ENCODE measurements at places on chromosomes 12 and 14.

DNA sequence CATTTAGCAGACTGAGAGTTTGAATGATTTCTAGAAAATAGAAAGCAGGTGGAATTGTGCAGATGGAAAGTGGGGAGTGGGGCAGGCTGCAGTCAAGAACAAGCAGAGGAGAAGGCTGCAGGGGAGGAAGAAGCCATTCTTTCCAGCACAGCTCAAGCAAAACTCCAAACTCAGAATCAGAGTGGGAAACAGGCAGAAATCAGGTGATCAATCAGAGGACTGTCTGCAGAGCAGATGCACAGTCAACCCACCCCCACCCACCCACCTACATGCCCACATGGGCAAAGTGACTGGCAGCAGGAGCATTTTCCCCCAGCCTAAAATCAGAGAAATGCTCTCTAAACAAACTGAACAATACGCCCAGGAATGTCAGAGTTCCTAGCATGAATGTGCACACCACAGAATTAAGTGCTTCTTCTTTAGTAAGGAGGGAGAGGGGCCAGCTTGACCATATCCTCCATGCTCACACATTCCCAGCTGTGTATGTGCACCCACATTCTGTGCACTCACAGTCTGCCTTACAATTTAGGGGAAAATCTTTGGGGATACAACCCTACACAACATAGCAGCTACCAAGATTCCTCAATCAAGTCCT lies 194.1 kb upstream of the PLEKHA5 start:
- DNase-seq = no peak

- DNase-seq = no peak
Observed at GRCh38 chr12:99157946-99158345, 489.6 kb upstream of the GARIN6 start.

GRCh38 chr12:98465950-98466602 lies 49.3 kb upstream of the TMPO start:
- DNase-seq = no peak

DNA sequence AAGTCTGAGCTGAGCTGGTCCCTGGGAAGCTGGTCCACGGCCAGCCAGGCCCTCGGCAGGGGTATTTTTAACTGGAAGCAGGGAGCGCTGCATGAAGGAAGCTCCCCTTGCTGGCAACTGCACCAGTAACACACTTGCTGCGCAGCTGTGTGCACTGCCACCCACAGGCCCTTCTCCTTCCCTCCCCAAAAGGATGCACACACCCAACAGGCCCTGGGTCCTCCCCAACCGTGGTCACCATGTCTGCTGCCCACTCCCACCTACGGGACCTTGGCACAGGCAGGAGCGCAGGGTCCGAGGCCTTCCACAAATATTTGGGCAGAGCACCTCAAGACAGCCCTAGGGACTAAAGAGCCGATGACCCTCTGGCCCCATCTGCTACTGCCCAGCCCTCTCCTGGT lies 157.0 kb upstream of the PRMT8 start:
- DNase-seq = no peak

GRCh38 chr14:80959496-80959895 lies 4.1 kb downstream of the TSHR start:
- peak; percentile 66 for DNase-seq

- no peak for DNase-seq
Observed at GRCh38 chr12:132245521-132246101, 83.8 kb downstream of the GALNT9 start.

DNA sequence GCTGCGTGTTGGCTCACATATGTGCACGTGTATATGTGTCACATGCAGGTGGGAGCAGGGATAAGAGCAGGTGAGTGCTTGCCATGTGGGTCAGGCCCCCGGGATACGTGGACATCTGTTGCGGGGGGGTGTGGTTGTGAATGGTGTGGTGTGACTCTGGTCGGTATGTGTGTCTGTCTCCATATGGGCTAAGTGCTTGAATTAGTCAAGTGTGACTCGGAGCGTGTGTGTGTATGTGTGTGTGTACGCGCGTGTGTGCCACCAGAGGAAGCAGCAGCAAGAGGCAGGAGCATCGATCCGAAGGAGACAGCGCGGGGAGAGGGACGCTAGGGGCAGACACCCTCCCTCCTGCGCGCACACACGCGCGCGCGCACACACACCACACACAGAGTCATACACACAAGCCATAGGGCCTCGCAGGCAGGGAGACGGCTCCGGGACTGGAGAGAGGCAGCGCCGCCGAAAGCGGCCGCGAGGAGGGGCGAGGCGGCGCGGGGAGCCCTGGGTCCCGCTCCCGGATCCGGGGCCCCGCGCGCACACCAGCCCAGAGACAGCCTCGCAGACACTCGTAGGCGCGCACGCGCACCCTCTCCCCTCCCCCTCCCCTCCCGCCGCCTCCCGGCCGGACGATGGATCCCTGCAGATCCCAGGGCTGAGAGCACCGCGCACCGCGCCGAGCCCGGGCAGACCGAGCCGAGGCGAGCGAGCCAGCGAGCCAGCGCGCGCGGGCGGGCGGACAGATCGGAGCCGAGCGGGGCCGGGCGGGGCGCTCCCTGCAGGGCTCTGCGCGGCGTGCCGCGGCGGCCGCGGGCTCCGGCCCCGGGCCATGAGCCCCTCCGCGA lies at the start of gene ASIC1:
ASIC1 (plus strand) TSS at position 597 of the 842 bp plus-strand sequence. CDS start 1,171 bp downstream, outside the sequence.
- no peak for DNase-seq

DNA sequence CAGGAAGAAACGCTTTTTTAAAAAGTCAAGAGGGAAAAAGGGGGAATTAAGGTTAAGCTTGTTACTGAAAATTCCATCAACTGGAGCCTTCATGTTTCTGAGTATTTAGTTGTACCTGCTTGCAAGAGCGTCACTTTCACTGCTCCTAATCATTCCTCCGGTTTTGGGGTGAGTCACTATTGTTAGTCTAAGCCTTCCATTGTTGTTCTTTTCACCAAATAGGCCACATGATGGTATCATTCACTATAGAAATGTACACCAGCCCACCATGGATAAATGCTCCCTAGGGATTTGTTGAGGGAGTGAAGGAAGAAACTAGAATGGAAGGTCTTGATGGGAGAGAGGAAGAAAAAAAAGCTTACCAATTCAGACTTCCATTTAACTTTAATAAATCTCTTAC lies 3.0 kb downstream of the IL22 start:
- no peak for DNase-seq

GRCh38 chr14:104888489-104889374 lies 23.7 kb downstream of the CEP170B start:
- DNase-seq = no peak

GRCh38 chr12:68422956-68423574 lies 90.9 kb upstream of the MDM1 start:
- no peak for DNase-seq

DNA sequence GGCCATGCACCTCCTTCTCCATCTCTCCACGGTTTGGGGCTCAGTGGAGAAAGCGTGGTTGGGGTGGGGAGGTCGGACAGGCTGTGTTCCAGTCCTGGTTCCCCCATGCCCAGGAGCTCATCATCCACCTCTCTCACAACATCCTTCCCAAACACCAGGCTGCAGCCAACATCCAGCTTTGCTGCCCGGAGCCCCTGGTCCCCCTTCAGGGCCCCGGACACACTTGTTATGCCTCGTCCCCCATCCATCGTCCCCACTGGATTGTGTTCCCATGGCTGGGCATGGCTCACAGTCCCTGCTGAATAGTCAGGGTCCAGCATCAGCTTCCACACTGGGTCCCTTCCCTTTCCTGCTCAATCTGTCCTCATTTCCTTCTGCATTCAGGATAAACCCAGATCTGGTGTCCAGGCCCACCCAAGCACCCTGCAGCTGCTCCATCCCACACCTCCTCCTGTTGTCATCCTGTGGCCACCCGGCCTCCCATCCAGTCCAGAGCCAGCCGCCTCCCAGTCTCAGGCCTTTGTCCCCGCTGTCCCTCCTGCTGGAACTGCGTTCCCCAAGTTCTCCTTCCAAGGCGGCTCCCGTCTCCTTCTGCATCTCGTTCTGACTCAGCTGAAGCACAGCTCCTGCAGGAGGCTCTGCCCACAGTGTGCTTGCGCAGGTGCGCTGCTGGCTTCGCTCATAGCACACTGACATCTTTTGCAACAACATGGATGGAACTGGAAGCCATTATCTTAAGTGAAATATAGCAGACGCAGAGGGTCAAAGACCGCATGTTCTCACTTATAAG lies 211.4 kb upstream of the RTL1 start:
- no peak for DNase-seq

GRCh38 chr14:55588259-55588699 lies 8.3 kb downstream of the KTN1 start:
- DNase-seq = no peak

- DNase-seq = no peak
Observed at GRCh38 chr12:10372559-10372958, 17.3 kb downstream of the KLRK1 start.

DNA sequence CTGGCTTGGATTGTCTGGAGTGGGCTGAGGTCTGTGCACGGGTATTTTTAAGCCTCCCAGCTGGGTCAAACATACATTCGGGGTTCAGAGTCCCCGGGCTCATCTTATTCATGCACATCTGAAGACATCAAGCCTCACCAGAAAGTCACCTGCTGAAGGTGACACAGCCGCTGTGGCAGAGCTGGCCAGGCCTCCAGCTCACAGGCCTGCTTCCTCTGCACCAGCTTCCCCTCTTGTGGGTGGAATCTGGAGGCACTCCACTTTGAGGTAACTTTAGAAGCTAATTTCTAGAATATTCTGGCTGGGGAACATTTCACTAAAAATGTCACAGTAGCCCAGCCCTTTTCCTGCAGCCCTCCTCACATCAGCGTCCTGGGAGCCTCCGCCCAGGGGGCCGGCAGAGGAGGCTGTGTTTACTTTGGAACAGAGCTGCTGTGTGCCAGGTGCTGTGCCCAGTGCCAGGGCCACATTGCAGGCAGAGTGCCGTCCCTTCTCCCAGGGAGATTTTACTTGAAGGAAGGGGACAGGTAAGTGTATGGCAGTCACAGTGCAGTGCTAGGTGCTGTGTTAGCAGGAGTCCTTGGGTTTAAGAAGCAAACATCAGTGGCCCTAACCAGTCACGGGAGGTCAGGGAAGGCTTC lies 62.2 kb downstream of the TSPAN11 start:
- no peak for DNase-seq

DNA sequence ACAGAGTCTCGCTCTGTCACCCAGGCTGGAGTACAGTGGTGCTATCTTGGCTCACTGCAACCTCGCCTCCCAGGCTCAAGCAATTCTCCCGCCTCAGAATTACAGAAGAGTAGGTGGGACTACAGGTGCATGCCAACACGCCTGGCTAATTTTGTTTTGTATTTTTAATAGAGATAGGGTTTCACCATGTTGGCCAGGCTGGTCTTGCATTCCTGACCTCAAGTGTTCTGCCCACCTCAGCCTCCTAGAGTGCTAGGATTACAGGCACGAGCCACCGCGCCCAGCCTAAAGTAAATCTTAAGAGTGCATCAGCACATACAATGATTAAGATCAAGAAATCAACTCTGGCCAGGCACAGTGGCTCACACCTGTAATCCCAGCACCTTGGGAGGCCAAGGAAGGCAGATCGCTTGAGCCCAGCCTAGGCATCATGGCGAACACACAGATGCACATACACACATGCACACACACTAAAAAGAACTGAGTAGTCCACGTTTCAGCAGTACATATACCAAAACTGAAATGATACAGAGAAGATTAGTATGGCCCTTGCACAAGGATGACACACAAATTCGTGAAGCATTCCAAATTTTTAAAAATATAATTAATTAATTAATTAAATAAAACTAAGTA lies 65.0 kb downstream of the HECTD1 start:
- no peak for DNase-seq

DNA sequence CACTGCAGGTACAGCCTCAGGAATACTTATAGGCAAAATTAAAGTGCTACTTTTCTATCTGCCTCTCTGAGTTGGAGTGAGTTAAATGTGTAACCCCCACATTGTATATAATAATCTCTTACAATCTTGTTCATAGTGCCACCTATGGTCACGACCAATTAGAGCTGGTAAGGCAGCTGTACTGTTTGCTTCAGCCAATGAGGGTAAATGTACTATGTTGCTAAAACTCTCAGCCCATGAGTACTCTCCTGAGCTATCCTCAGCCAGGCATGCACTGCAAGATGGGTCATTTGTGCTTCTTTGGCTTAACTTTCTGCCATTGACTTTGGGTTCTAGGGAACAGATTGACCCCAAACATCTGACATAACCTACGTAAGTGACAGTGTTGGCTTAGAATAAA lies 15.0 kb upstream of the MDM2 start:
- DNase-seq = no peak

DNA sequence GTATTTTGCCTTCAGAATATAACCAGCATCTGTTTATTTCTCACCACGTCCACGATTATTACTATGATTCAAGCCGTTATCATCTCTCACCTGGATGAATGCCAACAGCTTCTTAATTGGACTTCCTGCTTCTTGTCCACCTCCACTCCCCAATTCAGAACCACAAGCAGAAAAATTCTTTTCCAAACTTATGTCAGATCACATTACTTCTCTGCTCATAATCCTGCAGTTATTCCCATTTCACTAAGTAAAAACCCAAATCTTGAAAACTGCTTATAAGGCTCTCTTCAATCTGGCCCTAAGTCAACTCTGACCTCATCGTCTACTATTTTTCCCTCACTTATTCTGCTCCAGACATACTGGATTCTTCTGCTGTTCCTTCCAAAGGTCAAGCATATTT lies 2.0 kb downstream of the CRY1 start:
- peak; percentile 54 for DNase-seq

- DNase-seq = no peak
Observed at GRCh38 chr14:64649383-64649998, 54.7 kb upstream of the PLEKHG3 start.

- DNase-seq = no peak
Observed at GRCh38 chr12:16238661-16239060, 38.8 kb downstream of the SLC15A5 start.

- no peak for DNase-seq
Observed at GRCh38 chr14:72128629-72129028, 196.4 kb downstream of the RGS6 start.

DNA sequence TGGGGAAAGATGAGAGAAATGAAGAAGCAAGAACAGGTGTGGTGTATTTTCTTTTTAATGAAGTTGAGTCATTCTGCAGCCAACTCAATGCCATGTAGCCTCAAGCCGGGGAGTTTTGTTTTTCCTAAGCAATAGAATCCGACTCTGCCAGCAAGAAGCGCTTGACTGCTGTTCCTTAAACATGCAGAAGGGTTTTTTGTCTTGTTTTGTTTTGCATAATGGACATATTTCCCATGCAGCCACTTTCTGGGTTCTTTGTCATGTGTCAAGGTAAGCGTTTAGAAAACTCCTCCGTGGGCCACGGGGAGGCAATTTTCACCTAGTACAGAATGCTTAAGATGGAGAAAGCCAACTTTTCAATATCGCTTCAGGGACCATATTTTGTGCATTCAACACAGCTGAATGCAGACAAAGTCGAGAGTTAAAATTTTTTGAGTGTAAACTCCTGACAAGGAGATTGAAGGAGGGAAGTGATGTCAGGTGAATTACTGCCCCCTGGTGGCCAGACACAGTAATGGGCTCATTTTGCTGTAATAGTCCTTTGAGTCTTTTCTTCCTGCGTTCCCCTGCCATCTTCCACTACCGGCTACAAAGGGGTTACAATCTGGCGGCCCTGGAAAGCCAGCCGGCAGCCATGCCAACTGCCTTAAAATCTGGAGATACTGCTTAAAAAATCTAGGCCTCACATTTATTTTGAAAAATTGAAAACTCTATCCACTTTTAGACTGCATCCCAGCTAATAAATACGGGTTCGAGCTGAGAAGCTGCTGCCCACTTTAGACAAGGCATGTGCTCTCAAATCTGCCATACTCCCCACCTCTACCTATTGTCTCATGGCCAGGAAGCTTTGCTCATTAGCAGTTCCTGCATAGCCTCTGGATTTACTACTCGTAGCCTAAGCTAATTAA lies 3.2 kb upstream of the FICD start:
- DNase-seq = peak; percentile 74
